ENCODE measurements at places on chromosomes 13 and 19. TPM values are rescaled to one million over a fixed set of nuclear protein-coding genes. Genes with fewer than 3 reads are reported as not detected.

Gene ZNF154
- 37.7 TPM for polyA plus RNA-seq

Gene FFAR2
- 0.28 TPM for polyA plus RNA-seq

Gene HIF3A
- 39.6 TPM for polyA plus RNA-seq

Gene PGPEP1
- 21.3 TPM for polyA plus RNA-seq

Gene TNFSF9
- polyA plus RNA-seq, result 0.21 TPM

Gene NTF4
- polyA plus RNA-seq, result 3.2 TPM

Gene CD70
- polyA plus RNA-seq, result 0.26 TPM

Gene SERTAD1
- 7.9 TPM for polyA plus RNA-seq

Gene ZNF547
- 5.6 TPM for polyA plus RNA-seq

Gene ZNF99
- polyA plus RNA-seq, result 2.1 TPM

Gene GJB6
- 3.5 TPM for polyA plus RNA-seq

Gene NLRP7
- polyA plus RNA-seq, result 0.04 TPM

Gene ZSCAN4
- polyA plus RNA-seq, result not detected

Gene FAAP24
- polyA plus RNA-seq, result 2.8 TPM

Gene CA11
- polyA plus RNA-seq, result 29.6 TPM

Gene CD33
- polyA plus RNA-seq, result 2.3 TPM

Gene RNF113B
- polyA plus RNA-seq, result not detected

Gene SIAH3
- polyA plus RNA-seq, result 0.81 TPM
